Foreskin fibroblast (primary cell): ENCODE measurements at places on chromosomes 5 and 9.

DNA sequence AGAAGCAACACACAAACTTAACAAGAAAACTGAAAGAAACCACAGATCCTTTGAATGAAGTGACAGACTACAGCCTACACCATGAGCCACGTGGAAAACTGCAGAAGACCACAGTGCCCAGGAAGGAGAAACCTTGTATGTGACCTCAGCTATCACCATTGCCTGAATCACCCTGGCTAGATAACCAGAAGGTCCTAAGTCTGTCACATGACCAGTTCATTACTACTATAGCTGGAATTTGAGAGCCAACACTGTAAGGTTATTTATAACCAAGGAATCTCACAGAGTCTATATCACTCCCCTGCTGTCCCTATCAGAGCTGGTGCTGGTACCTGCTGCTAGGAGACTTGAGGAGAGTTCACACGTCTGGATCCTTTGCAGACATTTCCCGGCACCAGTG is 90.3 kb upstream of the FBXL17 start:
- peak; percentile 47 for DNase-seq

- DNase-seq, result peak; percentile 44
Measured at GRCh38 chr9:21778304-21778703, 24.1 kb upstream of the MTAP start.

- peak; percentile 21 for DNase-seq
Measured at GRCh38 chr9:36874921-36875320, 159.1 kb downstream of the PAX5 start.

GRCh38 chr9:131709771-131710431 is 30.0 kb downstream of the RAPGEF1 start:
- DNase-seq, result peak; percentile 53

DNA sequence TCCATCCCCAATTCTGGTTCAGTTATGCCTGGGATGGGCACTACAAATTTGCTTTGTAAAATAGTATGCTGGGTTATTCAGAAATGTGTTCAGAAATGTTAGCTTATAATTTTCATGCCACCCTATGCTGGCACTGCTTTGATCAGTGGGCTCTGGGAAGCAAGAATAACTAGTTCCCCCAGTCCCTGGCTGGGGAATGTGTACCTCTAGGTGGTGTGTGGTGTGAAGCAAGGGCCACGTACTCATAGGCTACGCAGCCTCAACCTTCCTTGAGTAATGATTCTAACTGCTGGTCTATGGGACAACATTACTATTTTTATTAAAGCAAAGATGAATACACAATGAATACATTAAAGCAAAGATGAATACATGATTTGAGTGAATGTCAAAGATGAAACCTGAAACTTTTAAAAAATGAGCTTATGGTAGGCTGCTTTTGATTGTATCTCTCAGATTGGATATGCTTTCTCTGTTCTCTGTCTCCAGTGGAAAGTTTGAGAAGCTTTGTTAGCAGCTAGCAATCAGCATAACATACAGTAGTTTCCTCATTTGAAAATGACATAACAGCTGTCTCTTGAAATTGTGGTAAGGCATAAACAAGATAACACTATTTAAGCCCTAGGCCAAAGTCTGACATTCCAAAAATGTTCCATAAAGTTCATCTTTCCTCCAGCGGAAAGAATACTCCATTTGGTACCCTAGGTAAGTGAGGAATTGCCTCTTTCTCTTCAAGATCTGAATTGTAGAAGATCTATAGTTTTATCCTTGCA is 174.7 kb upstream of the NFIB start:
- DNase-seq, result no peak

DNA sequence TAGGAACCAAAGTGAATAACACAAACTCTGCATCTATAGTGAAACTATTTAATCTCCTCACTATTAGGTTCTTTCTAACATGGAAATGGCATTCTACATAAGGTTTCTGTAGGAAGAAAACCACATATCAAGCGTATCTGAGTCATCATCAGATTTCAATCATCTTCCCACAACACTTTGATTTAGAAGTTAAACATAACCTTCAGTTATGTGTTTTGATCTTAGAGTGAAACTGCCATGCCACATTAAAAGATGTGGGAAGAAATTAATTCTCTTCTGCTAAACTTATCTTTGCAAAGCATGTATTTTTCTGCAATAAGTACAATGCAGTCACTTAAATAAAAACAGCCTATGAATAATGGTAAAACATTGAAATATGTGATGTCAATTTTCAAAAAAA is 55.0 kb downstream of the MEF2C start:
- DNase-seq, result no peak

- no peak for DNase-seq
Measured at GRCh38 chr9:131739133-131739958, 530 bp downstream of the RAPGEF1 start.

GRCh38 chr5:121834021-121834420 is 17.7 kb upstream of the FTMT start:
- DNase-seq, result no peak

DNA sequence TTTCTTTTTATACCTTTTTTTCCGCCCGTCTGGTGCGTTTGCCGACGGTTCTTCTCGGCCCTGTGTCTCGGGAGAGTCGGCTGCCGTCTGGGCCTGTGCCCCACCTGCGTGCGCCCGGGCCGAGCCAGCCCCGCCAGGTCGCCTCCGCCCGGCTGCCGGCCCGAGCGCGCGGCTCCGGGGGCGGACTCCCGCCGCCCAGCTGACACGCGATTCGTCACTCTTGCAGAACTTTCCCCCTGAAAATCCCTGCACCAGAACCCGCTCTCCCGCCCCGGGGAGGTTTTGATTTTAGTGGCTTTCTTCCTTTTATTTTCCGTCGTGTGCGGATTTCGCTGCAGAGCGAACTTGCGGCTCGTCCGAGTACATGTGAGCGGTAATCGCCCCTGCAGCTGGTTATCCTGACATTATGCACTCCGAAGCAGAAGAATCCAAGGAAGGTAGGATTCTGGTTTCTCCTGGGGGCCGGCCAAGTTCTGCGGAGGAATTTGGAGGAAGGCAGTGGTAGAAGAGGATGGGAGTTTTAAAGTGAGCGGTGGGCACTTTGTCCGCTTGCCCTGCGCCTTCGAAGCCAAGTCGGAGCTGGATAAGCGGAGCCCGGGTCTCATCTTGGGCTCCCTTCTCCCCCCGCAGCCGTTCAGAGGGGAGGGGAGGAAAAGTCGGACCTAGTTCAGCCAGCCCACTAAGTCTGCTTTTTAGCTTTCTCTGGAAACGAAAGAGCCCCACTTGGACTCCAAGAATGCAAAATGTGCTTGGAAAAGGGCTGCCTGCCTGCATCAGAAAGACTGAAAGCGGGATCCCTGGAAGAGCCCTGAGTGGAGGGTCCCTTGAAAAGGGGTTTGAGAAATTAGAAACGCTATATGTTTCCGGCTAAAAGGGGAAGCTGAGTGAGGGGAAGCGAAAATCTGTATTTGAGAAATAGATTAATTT is at the start of gene TNFAIP8:
TSS of gene TNFAIP8 (plus strand) at position 335 of the 927 bp plus-strand sequence. CDS start at position 407, 72 bp downstream.
- DNase-seq, result peak; percentile 87

DNA sequence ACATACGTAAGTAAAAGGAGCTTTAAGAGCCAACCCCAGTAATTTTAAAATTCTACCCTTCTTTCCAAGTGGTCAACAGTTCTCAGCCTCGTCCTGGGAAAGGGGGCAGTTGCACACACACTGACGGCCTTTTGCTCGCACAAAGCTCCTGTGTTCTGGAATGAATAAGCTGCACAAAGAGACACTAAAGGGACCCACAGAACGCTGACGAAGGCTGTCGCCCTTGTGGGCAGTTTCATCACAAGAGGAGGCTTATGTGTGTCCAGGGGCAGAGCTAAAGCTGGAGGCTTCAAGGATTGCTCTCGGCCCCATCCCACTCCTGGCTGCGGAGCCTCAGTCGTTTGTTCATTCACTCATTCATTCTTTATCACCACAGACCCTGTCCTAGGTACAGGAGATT is 67.0 kb upstream of the NEK6 start:
- DNase-seq, result no peak

DNA sequence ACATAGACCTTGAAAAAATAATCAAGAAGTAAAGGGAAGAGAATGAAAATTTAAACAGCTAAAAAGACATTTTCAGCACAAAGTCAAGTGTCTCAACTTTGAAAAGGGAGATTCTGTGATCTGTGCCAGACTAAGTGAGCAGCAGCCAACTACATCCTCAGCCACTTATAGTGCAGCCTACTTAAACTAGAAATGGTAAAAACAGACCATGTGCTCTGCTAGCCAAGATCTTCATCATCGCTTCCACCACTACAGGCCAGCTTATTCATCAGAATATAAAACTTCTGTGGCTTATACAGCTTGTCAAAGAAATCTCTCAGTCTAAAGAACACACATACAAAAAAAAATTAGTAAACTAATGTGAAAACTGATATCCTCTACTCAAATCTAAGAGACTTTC is 63.5 kb downstream of the CEMIP2 start:
- no peak for DNase-seq

DNA sequence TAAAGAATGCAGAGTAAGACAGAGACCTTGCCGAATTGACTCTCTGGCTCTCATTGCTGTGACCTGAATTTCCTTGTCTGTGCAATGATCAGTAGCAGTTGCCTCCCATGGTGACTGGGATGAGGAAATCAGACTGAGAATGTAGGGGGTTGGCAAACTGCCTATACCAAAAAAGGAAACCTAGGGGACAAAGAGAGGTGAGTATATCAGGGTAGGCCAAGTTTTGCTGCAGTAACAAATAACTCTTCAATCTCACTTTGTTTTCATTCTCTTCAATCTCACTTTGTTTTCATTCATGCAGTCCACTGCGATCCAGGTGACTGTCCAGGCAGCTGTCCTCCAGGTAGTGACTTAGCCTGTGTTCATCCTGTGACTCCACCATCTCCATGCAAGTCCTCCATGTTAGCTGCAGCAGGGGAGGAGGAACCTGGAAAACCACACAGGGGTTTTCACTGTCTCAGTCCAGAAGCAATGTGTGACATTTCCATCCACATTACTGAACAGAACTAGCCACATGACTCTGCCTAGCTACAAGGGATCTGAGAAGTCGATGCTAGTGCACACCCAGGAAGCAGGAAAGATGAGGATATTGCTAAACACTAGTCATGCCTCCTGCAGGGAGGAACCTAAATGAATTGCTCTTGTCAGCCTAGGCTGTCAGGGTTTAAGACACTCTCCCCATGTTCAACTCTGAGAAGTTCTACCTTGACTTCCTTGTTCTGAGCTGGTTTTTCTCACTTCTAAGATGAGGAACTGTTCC is 26.0 kb downstream of the TMEM174 start:
- no peak for DNase-seq

- DNase-seq, result no peak
Measured at GRCh38 chr5:548256-548655, 24.0 kb upstream of the SLC9A3 start.

- no peak for DNase-seq
Measured at GRCh38 chr5:69113851-69114250, 20.0 kb downstream of the SLC30A5 start.

- DNase-seq, result peak; percentile 66
Measured at GRCh38 chr5:66122379-66123034, 21.6 kb upstream of the SREK1 start.

- DNase-seq, result no peak
Measured at GRCh38 chr5:170149206-170149515, 43.5 kb downstream of the FOXI1 start.

DNA sequence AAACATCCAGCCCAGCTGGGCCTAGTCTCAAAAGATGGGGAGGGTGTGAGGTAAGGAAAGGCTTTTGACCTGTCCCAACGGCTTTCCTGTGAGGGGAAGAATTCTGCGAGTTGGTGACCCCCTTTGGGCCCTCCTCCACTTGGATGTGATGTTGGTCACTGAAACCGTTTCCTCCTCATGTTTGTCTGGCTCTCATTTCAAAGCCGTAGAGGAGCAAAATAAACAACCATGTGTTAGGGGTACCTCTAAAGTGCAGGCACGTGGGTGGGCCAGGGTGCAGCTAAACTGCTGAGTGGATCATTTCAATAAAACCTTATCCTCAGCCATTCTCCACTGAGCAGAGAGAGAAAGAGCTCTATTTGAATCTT is 84.3 kb upstream of the MELK start:
- no peak for DNase-seq

- peak; percentile 52 for DNase-seq
Measured at GRCh38 chr5:151740958-151741373, 17.5 kb downstream of the ATOX1 start.

DNA sequence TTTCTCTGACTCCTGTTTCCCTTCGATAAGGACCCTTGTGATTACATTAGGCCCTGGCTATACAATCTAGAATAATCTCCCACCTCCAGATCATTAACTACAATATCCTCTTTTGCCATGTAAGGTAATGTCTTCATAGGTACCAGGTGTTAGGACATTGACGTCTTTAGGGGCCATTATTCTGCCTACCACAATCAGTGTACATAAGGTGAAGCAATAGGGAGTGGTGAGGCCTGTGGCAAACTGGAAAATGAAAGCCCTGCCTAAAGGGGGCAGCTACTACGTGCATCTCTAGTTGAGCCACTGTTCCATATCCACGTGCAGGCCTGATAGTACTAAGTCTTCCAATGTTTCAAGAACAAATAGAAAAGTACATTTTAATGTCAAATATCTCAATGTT is 4.8 kb upstream of the ALDH1B1 start:
- DNase-seq, result no peak
